NCI-H345 (cell line): ENCODE measurements at places on chromosomes 3 and 15.

- DNase-seq, result no peak
Observed at GRCh38 chr3:171444001-171444690, 16.1 kb downstream of the TNIK start.

DNA sequence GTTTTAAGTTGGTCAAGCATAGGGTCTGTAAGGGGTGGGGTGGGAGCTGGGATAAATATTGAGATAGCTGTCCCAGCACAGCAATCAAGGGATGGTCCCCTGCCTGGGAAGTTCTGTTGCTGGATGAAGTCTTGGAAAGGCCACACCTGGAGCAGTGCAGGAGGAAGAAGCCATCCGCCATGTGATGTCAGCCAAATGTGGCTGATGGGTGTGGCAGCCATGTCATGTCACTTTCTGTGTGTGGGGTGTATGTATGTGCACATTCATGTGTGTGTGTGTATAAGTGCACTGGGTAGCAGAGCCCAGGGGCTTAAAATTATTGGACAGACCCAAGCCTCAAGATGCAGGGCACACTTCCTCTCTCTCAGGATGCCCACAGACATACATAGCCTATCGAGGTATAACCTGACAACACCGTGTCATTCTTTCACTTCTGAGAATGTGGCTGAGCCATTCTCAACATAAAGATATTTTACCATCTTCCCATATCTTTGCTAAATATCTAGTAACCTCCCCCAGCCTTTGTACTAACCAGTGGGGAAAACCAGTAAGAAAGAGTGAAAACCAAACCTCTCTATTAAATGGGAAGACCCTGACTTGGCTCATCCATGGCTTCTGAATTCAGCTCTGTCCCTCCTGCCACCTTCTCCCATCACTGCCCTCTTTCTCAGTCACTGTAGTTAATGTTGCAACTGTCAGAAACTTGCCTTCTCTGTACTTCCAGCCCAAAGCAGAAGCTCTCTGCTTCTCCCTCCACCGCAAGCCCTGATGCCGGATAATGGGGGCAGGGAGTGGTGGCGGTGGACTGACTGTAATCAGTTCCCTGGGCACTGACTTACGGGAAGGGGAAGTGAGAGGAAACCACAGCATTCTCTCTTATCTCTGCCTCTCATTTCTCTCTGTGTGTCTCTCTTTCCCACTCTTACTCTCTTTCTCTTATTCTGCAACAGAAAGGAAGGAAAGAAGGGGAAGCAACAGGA, 11.2 kb downstream of the TNFSF10 start:
- no peak for DNase-seq

- no peak for DNase-seq
Observed at GRCh38 chr3:136516656-136517055, 235.5 kb downstream of the STAG1 start.

- DNase-seq, result no peak
Observed at GRCh38 chr3:9715764-9716437, 12.3 kb downstream of the CPNE9 start.

GRCh38 chr3:131526801-131527347, 24.1 kb upstream of the MRPL3 start:
- no peak for DNase-seq

DNA sequence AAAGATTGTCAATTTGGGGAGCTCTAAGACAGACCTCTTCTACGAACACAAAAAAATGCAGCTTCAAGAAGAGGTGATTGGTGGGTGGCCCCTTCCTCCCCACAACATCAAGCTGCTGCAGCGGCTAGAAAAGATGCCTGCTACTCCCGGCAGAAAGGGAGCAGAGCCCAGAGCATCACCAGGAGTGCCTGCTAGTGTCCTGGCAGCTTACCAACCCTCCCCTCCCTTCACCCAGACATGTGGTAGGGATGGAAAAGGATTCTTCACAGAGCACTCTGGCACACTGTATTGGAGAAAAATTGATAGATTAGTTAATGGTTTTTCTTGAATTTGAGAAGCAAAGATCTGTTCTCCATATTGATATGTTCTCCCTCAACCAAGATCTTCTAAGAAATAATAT, 10.8 kb downstream of the IP6K1 start:
- DNase-seq, result no peak

GRCh38 chr3:110788794-110789193, 282.8 kb upstream of the NECTIN3 start:
- no peak for DNase-seq

- DNase-seq, result no peak
Observed at GRCh38 chr3:195248281-195248680, 22.7 kb downstream of the XXYLT1 start.

- no peak for DNase-seq
Observed at GRCh38 chr15:35912196-35912595, 366.2 kb upstream of the DPH6 start.
